ENCODE measurements at places on chromosomes 16 and 17.

GRCh38 chr17:58665946-58666857, 25.6 kb downstream of the TEX14 start:
- peaks cover 4% of the 10 kb centered on the region for H3K4me1 ChIP-seq
- DNase-seq = no peak
- H3K27ac ChIP-seq = no peak overlapping the region

- no peaks in the 10 kb centered on the region for H3K4me1 ChIP-seq
- no peak overlapping the region for H3K4me3 ChIP-seq
- no peaks in the 10 kb centered on the region for H3K36me3 ChIP-seq
Observed at GRCh38 chr17:6361733-6362132, 73.2 kb downstream of the AIPL1 start.

DNA sequence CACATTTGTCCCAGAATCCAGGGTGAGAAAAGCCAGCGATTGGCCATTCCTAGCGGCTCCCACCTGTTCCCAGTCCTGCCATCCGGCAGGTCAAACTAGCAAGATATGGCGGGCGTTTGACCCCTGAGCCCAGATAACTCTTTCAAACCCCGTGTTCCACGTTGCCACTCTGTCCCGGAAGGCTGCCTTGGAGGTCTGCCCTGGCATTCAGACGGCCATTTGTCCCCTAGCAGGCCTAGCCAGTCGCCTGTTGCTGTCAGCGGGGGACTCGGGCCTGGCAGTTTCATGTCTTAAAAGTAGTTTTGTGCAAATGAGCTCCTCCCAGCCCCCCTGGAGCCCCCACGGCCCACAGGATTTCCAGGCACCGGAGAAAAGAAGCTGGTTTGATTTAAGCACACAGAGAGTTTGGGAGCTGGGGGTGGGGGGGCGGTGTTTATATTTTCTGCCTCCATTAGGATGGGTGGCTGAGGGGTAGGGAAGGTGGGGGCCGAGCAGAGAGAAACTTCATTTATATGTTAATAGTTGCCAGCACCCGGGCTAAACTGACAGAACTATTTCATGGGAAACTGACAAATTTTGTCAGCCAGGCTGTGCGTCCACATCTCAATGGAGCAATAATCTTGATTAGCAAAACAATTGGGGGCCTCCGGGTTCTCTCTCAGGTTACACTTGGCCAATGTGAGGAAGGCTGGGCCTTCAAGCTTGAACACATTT, 240.9 kb upstream of the SALL1 start:
- DNase-seq = no peak
- H3K4me3 ChIP-seq = no peak overlapping the region
- no peaks in the 10 kb centered on the region for H3K27me3 ChIP-seq
- H3K36me3 ChIP-seq = no peaks in the 10 kb centered on the region

DNA sequence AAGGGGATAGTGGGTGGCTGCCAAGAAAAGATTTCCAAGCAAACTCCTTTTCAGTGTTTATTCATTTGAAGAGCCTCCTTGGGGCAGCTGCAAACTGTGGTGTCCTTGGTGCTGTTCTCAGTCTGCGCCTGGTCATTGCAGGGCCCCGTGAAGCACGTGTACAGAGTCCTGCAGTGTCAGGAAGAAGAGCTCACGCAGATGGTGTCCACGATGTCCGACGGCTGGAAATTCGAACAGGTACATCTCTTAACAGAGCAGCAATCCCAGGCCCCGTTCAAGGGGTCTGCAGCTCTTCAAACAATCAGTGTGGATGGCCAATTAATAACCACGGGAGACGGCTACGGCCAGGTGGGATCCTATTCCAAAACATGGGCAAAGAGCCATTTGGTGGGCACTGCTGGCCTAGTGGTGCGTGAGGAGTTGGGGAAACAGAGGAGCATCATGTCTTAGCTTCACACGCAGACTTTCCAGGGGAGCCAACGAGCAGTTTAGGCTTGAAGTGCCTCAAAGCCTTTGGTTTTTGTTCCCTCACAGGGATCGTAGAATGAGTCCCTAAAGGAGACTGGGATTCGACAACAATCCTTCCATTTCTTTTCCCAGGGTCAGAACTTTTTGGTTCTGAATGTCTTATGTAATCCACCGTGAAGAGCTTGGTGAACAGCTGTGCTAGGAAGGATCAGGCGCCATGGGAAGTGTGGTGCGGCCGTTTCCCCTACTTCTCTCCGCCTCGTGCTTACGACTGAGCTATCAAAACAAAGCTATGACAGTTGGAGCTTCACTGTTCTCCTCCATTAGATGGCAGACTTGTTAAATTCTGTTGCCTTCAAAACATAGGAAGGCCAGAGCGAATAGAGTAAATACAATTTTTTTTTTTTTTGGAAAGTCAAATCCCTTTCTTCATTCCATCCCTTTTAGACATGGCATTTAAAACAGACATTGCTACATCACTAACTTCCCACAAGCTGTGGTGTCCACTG, 12.6 kb downstream of the KCTD2 start:
- H3K36me3 ChIP-seq = peaks cover 7% of the 10 kb centered on the region
- no peak overlapping the region for H3K4me3 ChIP-seq
- no peaks in the 10 kb centered on the region for H3K4me1 ChIP-seq

DNA sequence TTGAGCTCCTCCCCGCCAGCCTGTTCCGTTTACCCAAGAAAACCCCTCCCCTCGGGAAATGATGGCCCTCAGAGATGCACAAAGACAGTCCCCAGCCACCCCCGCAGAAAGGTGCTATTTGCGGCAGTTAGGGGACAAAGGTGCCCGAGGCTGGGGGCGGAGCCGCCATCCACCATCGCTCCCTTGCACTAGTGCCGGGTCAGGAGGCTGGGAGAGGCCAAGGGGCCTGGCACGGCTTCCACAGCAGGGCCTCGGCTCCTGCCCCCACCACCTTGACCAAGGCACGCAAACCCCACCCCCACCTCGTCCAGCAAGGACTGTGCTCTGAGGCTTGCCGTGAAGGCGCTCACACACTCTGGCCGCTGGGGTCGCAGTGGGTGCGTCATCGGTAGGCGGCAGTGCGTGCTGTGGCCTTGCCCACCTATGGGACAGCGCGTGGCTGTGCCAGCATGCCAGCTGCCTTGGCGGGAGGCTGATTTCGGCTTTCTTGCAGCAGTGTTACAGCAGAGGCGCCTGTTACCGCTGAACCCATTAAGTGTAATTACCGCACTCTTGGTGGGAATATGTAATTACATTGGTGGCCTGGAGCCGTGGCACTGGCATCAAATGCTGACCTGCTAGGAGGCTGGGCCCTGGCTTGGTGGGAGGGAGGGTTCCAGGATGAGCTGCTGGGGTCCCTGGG, 31.8 kb downstream of the TPSG1 start:
- DNase-seq = no peak
- H3K36me3 ChIP-seq = no peaks in the 10 kb centered on the region
- peak overlapping the region; percentile 18 for H3K4me3 ChIP-seq
- no peaks in the 10 kb centered on the region for H3K27me3 ChIP-seq
- peak overlapping the region; percentile 76 for H3K27ac ChIP-seq

- H3K27me3 ChIP-seq = no peaks in the 10 kb centered on the region
- peaks cover 17% of the 10 kb centered on the region for H3K4me1 ChIP-seq
- H3K27ac ChIP-seq = no peak overlapping the region
- no peak for DNase-seq
- no peak overlapping the region for H3K4me3 ChIP-seq
- H3K36me3 ChIP-seq = no peaks in the 10 kb centered on the region
Observed at GRCh38 chr17:60159479-60159866, 9.7 kb downstream of the CA4 start.

GRCh38 chr16:28984619-28985135, at the start of gene LAT:
Gene LAT (plus strand): TSS chr16:28985052. CDS start chr16:28985418, 366 bp downstream.
- no peak within 1 kb of the TSS for H3K27ac ChIP-seq
- H3K36me3 ChIP-seq = no peaks in the 10 kb centered on the region
- no peaks in the 10 kb centered on the region for H3K4me1 ChIP-seq
- DNase-seq = no peak
- H3K4me3 ChIP-seq = no peak within 1 kb of the TSS

DNA sequence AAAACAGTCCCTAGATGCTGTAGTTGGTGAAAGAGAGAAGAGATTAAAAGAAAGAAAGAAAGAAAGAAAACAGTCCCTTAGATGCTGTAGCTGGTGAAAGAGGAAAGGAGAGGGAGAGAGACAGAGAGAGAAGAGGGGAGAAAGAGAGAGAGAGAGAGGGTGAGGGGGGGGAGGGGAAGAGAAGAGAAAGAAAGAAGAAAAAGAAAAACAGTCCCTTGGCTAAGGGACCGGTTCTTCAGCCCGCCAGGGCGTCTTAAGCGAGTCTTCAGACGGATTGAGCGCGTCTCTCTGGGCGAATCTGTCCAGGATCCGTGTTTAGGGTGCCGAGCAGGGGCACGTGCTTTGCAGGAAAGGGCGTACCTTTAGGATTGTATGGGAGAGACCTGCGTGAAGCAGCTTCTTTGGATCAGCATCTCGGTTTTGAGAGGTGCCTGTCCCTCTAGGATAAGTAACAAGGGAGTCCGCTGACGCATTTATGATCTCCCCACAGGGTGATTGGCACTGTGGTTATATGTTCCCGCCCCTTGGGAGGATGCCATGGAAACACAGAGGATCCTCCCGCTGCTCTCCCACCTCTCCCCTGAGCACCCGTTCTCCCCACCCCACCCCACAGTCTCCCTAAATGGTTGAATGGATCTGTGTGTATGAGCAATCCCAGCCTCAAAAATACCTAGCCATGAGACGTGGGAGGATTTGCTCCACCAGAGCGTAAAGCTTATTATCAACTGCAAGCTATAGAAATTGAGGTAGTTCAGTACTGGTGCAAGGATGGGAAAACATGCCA, 16.7 kb downstream of the GNGT2 start:
- DNase-seq = peak; percentile 41
- peak overlapping the region; percentile 97 for H3K27ac ChIP-seq

DNA sequence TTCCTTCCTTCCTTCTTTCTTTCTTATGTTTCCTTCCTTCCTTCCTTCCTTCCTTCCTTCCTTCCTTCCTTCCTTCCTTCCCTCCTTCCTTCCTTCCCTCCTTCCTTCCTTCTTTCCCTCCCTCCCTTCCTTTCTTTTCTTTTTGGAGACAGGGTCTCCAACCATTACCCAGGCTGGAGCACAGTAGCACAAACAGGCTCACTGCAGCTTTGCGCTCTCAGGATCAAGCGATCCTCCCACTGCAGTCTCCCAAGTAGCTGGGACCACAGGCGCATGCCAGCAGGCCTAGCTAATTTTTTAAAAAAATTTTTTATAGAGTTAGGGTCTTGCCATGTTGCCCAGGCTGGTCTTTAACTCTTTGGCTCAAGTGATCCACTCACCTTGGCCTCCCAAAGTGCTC, 31.8 kb upstream of the ZKSCAN2 start:
- H3K36me3 ChIP-seq = no peaks in the 10 kb centered on the region
- H3K27ac ChIP-seq = no peak overlapping the region
- no peak for DNase-seq
- no peaks in the 10 kb centered on the region for H3K27me3 ChIP-seq

DNA sequence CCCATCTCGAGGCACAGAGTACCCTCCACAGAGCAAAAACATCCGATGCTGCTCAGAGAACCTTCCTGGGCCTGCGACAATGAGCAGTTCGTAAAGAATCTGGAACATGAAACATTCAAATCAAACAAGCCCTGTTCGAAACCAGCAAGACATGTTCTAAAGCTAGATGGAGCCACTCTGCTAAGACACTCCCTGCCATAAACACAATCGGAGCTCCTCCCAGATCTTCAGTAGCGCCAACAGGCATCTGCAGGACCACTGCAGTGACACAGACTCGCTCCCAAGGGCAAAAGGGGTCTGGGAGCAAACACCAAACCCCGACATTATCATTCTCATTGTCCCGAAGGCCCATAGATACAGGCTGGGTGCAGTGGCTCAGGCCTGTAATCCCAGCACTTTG, 108.7 kb downstream of the ZFHX3 start:
- no peak overlapping the region for H3K4me3 ChIP-seq
- no peaks in the 10 kb centered on the region for H3K4me1 ChIP-seq
- no peak overlapping the region for H3K27ac ChIP-seq
- H3K36me3 ChIP-seq = no peaks in the 10 kb centered on the region

DNA sequence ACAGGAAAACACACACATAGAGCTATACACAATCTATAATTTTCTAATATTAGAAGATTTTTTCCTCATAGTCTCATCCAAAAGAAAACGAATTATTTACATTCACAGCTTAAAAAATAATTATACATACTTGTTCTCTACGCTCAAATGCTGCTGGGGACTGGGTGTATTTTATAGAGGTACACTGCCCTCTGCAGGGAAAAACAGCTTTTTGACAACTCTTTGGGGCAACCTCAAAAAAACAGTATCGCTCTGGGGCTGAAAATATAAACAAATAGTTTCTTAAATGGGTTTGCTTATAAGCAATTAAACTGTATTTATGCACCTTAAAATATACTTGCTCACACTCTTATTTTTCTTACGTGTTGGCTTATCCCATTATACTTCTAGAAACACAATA, 261.8 kb upstream of the PSMD7 start:
- no peak overlapping the region for H3K4me3 ChIP-seq
- DNase-seq = peak; percentile 2
- H3K27ac ChIP-seq = no peak overlapping the region
- no peaks in the 10 kb centered on the region for H3K27me3 ChIP-seq
- no peaks in the 10 kb centered on the region for H3K4me1 ChIP-seq
- no peaks in the 10 kb centered on the region for H3K36me3 ChIP-seq

DNA sequence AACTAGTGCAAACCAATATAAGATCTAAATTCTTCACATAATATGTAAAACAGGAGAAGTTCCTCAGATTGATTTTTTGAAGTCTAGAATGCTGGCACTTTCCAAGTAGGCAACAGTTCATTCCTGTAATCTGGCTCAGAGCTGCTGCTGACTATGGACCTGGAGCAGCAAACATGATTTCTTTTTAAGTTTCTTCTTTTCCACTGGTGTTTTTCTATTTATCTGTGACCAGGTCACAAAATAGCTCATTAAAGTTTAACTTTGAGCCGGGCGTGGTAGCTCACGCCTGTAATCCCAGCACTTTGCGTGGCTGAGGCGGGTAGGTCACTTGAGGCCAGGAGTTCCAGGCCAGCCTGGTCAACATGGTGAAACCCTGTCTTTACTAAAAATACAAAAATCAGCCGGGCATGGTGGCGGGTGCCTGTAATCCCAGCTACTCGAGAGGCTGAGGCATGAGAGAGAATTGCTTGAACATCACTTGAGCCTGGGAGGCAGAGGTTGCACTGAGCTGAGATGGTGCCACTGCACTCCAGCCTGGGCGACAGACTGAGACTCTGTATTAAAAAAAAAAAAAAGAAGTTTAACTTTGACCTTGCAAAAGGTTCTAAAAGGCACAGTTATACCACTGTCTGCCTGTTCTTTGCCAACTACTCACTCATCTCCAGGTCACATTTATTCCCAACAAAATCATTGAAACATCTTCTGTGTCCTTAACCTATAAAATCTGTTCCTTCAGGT, 29.4 kb upstream of the SLC13A2 start:
- H3K4me3 ChIP-seq = no peak overlapping the region
- H3K27me3 ChIP-seq = peaks cover 5% of the 10 kb centered on the region
- no peaks in the 10 kb centered on the region for H3K36me3 ChIP-seq
- H3K27ac ChIP-seq = no peak overlapping the region
- no peak for DNase-seq

GRCh38 chr16:8923199-8923598, 40.5 kb downstream of the USP7 start:
- no peaks in the 10 kb centered on the region for H3K4me1 ChIP-seq
- H3K36me3 ChIP-seq = peaks cover 24% of the 10 kb centered on the region
- H3K4me3 ChIP-seq = no peak overlapping the region
- no peaks in the 10 kb centered on the region for H3K27me3 ChIP-seq
- DNase-seq = no peak
